ENCODE measurements at places on chromosomes 7 and 10.

- no peak for DNase-seq
Observed at GRCh38 chr7:151963895-151964870, 7.9 kb downstream of the GALNTL5 start.

DNA sequence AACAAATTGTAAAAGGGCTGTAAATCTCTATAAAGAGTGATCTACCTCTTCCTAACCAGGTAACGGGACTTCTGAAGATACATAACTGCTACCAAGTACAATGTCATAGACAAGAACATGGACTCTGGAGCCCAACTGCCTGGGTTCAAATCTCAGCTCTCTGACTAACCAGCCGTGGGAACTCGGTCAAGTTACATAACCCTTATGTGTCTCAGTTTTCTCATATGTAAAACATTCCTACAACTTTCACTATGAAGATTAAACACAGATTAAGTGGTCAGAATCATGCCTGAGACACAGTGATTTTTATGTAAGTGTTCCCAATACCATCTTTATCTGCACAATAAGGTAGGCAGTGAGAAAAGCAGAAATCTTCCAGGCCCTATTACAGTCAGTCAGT, 52.6 kb downstream of the ITGB1 start:
- no peak for DNase-seq

- DNase-seq, result no peak
Observed at GRCh38 chr7:157235357-157236333, 96.9 kb downstream of the UBE3C start.

DNA sequence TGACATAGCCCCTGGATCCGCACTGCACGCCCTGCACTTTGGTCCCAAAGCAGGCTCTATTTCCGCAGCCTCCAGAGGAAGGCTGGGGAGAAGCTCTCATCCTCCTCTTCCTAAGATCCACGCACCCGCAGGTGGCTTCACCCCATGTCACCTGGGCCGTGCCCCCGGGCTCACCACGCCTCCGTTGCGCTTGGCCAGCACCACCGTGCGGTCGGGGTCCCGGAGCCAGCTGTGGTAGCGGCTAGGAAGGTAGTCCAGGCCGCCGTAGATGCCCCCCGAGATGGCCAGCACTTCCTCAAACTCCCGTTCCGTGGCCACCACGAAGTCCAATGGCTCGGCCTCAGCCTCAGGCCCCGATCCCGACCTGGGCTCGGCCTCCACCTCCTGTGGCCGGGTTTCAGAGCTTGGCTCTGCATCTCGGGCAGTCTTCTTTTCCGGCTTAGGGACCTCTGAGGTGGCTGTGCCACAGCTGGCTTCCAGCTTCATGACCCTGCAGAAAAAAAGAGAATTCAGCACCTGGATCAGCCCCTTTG, 5.7 kb downstream of the NAT16 start:
- DNase-seq, result no peak

- no peak for DNase-seq
Observed at GRCh38 chr7:50674299-50674698, 108.4 kb downstream of the GRB10 start.

DNA sequence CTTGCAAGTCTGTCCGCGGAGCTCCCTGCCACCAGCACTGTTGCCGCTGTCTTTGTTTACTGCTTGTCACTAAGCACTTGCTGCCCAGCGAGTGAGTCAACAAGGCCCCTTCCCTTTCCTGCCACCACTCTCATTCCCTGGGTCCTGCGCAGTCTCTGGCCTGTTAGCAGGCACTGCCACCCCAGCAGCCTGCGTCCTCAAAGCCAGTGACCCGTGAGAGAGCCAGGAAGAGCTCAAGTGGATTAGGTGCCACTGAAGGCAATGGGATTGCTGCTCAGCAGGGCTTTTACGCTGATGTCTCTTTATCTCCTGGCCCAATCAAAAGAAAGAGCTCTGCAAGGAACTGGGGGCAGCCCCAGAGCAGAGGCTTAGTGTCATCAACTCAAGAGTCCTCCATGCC, at the start of gene FRMPD2:
TSS of gene FRMPD2 (minus strand) at position 61 of the 400 bp plus-strand sequence. CDS start 129 bp downstream, outside the sequence.
- no peak for DNase-seq

- DNase-seq, result no peak
Observed at GRCh38 chr7:10038351-10038750, 935.3 kb upstream of the PHF14 start.

- no peak for DNase-seq
Observed at GRCh38 chr10:24652381-24652957, 71.2 kb downstream of the ARHGAP21 start.

- no peak for DNase-seq
Observed at GRCh38 chr10:27774831-27775230, 29.2 kb upstream of the MKX start.

GRCh38 chr7:127383123-127383835, 9.2 kb downstream of the ZNF800 start:
- DNase-seq, result no peak

DNA sequence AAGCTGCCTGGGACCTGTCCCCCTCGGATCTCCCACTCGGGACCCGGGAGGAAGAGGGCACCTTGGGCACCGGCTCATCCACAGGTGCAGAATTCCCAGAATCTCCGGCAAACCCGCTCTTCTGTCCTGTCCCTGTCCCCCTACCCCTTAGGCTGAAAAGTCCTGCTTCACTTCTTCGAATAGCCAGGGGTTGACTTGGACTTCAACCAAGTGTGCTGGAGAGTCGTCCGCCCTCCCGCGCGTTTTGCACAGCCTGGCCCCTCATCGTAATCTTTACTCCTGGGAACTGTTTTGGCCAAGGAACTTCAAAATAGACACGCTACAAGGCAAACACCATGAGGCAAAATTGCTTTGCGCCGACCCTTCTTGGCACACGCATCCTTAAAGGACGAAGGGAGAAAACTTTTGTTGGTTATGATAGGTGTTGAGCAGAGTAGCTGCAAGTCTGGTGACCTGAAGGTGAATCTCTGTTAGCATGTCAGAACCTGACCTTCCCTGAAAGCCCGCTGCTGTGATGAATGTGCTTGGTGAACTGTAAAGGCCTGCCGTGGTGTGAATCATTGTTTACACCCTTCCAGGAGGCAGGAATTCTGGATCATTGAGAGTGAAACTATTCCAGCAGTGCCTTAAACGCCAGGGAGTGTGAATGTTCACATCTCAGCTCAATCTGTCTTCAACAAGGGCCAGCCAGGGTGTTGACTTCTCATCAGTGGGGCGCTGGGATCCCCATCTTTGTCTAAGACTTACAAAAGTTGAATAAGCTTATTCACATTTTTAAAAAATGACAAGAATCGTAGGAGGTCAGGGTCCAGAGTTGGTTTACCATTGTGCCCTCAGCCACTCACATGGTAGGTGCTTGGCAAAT, 589 bp upstream of the RAPGEF5 start:
- no peak for DNase-seq

GRCh38 chr10:114323023-114323422, 81.3 kb downstream of the AFAP1L2 start:
- no peak for DNase-seq

GRCh38 chr10:18010050-18010449, 58.3 kb downstream of the SLC39A12 start:
- no peak for DNase-seq

- no peak for DNase-seq
Observed at GRCh38 chr10:129459762-129460539, 7.1 kb upstream of the MGMT start.

DNA sequence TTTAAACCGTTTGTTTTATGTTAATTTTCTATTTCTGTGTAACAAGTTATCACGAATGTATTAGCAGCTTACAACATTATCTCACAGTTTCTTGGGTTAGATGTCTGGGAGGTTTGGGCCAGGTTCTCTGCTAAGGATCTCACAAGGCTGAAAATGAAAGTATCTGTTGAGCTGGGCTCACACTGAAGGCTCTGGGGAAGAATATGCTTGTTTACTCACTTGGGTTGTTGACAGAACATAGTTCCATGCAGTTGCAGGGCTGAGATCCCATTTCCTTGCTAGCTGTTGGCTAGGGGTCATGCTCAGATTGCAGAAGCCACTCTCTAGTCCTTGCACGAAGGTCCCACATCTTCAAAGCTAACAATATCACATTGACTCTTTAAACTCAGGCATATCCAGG, 266.6 kb upstream of the GNAI1 start:
- DNase-seq, result no peak

- DNase-seq, result no peak
Observed at GRCh38 chr7:27784399-27785053, 44.6 kb downstream of the TAX1BP1 start.

DNA sequence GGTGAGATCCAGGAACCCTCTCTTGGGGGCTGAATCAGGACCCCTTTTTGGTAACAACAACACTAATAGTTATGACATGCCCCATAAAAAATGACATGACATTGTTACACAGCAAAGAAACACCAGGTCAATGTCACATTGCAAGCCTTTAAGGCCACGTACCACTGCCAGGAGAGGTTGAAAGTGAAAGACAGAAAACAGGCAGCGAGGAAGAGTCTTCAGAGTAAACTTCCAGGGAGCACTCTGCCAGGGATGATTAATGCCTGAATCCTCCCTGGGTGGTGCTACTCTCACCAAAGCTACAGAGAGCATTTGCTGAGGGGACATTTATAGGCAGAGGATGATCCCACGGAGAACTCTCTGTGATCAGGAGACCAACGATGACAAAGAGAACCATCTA, 551.6 kb downstream of the CALN1 start:
- DNase-seq, result no peak

Data from activated CD8-positive, alpha-beta memory T cell treated with anti-CD3 and anti-CD28 coated beads for 1 hour (primary cell).